MM.1S (cell line): ENCODE measurements at places on chromosomes 5 and 9.

DNA sequence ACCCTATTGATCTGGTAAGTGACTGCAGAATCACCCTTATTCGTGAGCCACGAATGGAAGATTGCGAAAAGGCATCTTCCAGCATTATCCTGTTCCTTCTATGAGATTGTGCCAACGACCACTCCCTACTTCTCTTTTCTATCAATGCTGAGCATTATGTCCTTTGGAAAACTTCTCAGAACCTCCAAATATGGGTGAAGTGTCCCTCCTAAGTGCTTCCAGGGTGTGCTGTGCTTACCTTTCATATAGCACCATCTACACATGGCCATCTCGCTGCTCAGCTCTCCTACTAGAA lies 14.7 kb upstream of the LCP2 start:
- H3K27ac ChIP-seq = no peak overlapping the region
- no peak for DNase-seq
- H3K27me3 ChIP-seq = no peaks in the 10 kb centered on the region
- H3K4me3 ChIP-seq = no peak overlapping the region

GRCh38 chr5:143066556-143067281 lies 296.5 kb downstream of the ARHGAP26 start:
- H3K4me1 ChIP-seq = 0 out of 2 replicates have a peak, but pooled peaks cover 11% of the 10 kb centered on the region
- peak overlapping the region; percentile 24; the same call in 1 of the 2 replicates for H3K27ac ChIP-seq
- H3K4me3 ChIP-seq = no peak overlapping the region

- H3K27me3 ChIP-seq = no peaks in the 10 kb centered on the region
- no peak for DNase-seq
- peaks cover 34% of the 10 kb centered on the region for H3K4me1 ChIP-seq
- H3K36me3 ChIP-seq = no peaks in the 10 kb centered on the region
Measured at GRCh38 chr9:35570709-35571504, 34.2 kb upstream of the TESK1 start.

GRCh38 chr5:139453683-139454567 lies 8.6 kb downstream of the ECSCR start:
- H3K27ac ChIP-seq = no peak overlapping the region
- H3K36me3 ChIP-seq = no peaks in the 10 kb centered on the region
- H3K4me3 ChIP-seq = no peak overlapping the region
- DNase-seq = no peak
- H3K4me1 ChIP-seq = no peaks in the 10 kb centered on the region

DNA sequence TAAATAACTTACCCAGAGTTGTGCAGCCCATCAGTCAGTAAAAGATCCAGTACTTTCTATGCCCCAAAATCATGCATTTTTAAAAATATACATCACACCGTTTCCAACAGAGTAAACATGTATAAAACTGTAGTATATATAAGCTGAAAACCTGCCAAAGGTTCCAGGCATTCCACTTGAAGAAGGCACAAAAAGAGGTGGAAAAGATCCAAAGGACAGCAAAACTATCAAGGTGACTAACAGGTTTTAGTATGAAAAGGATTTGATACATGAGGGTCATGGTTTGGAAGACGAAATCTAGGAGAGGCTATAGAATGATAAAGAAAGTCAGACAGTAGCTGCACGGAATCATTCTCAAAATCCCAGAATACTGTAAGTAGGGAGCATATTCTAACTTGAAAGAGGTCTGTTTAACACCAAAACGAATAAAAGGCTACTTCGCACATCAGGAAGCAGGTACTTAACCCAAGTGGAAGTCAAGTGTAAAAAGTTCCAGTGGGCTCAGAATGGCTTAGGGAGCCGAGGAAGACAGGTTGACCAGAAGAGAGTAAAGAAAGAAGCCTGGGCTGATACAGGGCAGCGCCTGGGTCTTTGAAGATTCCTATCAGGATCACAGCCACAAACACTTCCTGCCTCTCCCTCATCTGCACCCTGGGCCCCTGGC lies 207.2 kb downstream of the ADAMTS12 start:
- H3K4me1 ChIP-seq = no peaks in the 10 kb centered on the region
- H3K4me3 ChIP-seq = no peak overlapping the region
- no peaks in the 10 kb centered on the region for H3K36me3 ChIP-seq
- H3K27ac ChIP-seq = no peak overlapping the region

DNA sequence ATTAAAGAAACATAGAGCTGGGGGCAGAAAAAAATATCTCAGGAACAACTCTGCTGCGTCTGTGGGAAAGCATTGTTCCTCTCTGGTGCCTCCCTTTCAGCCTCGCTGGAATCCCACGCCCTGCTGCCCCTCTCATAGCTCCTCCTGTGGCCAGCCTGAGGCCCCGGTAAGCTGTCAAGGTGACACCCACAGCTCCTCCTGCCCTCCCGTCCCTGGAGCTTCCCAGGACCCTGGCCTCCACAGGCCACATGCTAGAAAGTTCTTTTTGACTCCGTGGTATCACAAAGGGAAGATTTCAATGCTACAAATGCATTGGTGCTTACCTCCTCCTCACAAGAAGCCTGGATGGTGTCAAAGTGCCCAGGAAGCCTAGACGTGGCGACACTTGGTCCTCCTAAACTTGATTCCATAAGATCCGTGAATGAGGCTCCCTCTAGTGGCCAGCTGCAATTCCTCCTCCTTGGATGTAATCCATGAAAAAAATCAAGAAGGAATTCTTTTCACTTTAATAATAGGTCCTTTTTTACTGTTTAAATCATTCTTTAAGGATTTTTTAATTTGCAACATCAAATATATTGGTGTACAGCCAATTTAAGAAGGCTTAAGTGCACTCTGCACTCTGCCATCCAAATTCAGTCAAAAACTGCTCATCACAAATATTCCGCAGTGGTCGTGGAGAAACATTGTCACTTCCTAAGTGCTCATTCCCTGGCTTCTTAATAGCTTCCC lies 104.9 kb downstream of the CFAP90 start:
- H3K4me1 ChIP-seq = no peaks in the 10 kb centered on the region
- H3K27ac ChIP-seq = no peak overlapping the region
- peak; percentile 38 for DNase-seq
- H3K4me3 ChIP-seq = no peak overlapping the region
- no peaks in the 10 kb centered on the region for H3K36me3 ChIP-seq

DNA sequence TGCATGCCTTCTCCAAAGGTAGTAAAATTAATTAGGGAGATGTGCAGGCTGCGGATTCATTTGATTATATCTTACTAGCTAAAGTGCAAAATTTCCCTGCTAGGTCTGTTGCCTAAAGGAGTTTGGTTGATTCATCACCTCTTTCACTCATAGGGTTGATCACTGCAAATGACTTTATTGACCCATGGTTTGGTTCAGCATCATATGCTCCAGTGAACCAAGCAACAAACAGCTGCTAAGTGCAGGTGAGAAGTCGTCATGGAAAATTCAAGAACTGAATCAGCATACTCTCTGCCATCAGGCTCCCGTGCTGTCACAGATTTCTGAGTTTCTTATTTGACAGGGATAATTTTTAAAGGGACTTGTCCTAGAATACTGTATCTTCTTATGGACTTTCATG lies 571.8 kb upstream of the CDH18 start:
- H3K4me3 ChIP-seq = no peak overlapping the region
- H3K4me1 ChIP-seq = no peaks in the 10 kb centered on the region
- no peak for DNase-seq
- no peaks in the 10 kb centered on the region for H3K27me3 ChIP-seq
- H3K27ac ChIP-seq = no peak overlapping the region

DNA sequence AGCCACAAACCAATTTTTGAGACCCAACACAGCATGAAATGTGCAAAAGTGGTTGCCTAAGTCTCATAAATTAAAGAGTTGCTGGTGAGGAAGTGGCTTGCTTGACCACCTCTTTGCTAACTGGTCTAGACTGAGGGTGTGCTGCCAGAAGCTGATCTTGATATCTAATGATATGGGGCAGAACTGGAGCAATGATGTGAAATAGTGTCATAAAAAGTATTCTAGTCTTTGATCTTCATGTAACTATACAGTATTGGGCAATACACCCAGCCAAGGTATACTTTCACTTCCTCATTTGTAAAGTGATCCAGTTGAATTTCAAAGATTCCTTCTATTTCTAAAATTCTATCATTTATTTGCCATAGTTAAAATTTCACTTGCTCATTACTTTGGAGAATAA lies 5.9 kb upstream of the YTHDC2 start:
- no peak overlapping the region for H3K27ac ChIP-seq
- no peaks in the 10 kb centered on the region for H3K4me1 ChIP-seq
- no peak overlapping the region for H3K4me3 ChIP-seq
- H3K27me3 ChIP-seq = no peaks in the 10 kb centered on the region
- no peak for DNase-seq

DNA sequence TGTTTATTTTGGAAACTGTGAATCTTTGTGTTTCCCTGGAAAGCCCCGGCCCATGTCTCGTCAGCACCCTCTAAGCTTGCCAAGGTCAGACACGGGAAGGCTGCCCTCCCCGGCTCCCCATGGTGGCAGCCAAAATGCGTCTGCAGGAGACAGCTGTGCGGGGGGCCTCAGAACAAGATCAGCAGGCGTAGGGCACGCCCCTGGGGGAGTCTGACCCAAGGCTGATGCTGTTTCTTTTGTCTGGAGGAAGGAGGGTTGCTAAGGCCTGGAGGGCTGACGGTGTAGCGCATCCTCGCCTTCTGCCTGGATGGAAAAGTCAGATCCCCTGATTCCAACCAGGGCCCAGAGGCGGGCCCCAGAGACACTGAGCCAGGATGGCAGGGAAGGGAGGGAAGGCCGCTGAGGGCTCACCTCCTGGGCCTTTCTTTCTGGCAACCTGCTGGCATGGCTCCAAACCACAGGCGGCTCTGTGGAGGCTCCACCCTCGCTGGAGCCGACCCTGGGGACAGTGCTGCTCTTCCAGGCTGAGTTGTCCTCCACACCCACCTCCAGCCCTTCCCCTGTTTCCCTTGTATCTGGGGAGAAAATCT lies 57.2 kb downstream of the OLFM1 start:
- H3K27me3 ChIP-seq = peaks cover 57% of the 10 kb centered on the region
- DNase-seq = no peak
- H3K36me3 ChIP-seq = no peaks in the 10 kb centered on the region
- no peaks in the 10 kb centered on the region for H3K4me1 ChIP-seq
- H3K4me3 ChIP-seq = no peak overlapping the region

- H3K27me3 ChIP-seq = no peaks in the 10 kb centered on the region
- DNase-seq = no peak
- no peaks in the 10 kb centered on the region for H3K36me3 ChIP-seq
- H3K4me1 ChIP-seq = no peaks in the 10 kb centered on the region
Measured at GRCh38 chr9:129939431-129939830, 103.6 kb downstream of the FNBP1 start.

DNA sequence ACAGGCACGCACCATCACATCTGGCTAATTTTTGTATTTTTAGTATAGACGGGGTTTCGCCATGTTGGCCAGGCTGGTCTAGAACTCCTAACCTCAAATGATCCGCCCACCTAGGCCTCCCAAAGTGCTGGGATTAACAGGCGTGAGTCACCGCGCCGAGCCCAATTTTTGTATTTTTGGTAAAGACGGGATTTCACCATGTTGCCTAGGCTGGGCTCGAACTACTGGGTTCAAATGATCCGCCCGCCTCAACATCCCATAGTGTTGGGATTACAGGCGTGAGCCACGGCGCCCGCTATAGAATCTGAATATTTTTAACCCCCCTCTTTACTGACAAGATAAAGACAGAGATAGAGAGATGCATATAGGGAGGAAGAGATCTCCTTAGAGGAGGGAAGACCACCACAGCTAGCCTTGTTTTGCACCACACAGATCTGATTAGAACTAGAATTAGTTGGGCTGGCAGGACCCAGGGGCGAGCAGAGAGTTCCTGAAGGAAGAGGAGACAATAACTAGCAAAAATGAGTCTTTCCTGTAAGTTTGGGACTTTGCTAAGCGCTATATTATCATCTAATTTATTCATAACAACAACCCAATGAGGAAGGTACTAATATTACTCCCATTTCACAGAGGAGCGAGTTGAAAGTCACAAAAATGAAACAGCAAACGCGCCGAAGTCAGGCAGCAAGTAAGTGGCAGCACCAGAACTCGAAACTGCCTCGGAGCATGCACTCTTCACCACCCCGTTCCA lies 1.5 kb upstream of the ANKHD1 start:
- no peaks in the 10 kb centered on the region for H3K36me3 ChIP-seq
- peak overlapping the region; percentile 78; the same call in 1 of the 2 replicates for H3K27ac ChIP-seq
- no peaks in the 10 kb centered on the region; the same call in 1 of the 2 replicates for H3K4me1 ChIP-seq
- peak; percentile 63 for DNase-seq
- H3K4me3 ChIP-seq = peak overlapping the region; percentile 86

DNA sequence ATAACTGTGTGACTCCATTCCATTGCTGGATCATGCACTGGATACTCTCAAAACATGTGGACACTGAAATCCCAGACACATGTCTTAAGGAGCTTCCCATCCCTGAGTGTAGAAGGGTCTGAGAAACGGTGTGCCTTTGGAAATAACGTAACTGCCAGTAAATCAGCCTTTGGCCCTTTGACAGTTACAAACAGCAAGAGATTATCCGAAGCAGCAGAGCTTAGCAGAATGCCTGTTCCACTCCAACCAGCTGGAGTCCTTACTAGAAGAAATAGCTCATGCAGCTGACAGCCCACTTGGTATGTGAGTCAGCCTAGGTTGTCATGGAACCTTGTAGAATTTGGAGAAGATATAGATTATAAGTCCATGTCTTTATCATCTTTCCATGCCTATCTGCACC lies 7.0 kb downstream of the TMEM252 start:
- DNase-seq = no peak
- no peaks in the 10 kb centered on the region for H3K27me3 ChIP-seq
- H3K27ac ChIP-seq = no peak overlapping the region
- no peaks in the 10 kb centered on the region for H3K4me1 ChIP-seq
- no peaks in the 10 kb centered on the region for H3K36me3 ChIP-seq

DNA sequence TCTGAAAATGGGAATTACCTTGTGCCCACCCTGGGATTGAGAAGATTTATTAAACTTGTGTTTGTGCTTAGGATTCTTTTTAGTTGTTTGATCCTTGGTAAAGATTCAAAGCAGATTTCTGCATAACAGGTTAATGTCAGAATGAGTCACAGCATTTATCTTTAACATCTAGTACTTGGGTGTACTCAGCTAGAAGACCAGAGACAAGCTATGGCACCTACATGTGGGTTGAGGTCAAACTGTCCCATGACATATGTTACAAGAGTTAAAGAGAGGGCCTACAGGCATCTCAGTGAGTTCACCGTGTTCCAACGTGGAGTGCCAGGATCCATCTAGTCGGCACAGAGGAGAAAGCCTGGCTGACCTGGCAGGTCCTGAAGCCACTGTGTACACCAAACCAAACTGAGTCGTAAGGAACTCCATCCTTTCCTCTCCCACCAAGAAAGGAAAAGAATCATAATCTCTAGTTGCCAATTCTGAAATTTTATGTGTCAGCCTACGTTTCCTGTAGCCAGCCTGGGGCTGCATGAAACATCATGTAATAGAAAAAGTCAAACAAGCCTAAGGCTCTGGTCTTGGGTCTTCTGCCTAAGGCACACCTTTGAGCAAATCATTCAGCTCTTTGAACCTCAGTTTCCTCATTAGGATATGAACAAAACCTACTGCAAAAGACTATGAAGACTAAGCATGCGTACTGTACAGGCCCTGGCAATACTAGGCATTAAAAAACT lies 73.7 kb downstream of the RCL1 start:
- no peak overlapping the region for H3K4me3 ChIP-seq
- H3K27me3 ChIP-seq = no peaks in the 10 kb centered on the region
- no peaks in the 10 kb centered on the region for H3K4me1 ChIP-seq
- DNase-seq = no peak

DNA sequence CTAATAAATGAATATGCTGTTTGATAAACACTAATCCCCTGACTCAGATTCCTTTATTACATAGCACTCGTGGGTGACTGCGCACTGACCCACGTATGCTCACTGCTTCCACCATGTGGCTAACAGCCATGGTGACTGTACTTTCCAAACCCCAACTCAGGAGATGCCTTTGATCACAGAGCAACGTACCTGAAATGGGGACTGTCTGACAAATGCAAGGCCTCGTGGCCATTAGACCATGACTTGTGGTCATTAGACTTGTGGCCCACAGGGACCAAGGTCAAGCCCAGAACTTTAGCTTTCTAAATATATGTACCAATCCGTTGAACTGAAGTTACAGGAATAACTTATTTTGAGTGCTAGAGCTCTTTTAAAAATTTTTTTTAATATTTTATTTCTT lies 46.6 kb downstream of the CYFIP2 start:
- no peaks in the 10 kb centered on the region for H3K36me3 ChIP-seq
- no peaks in the 10 kb centered on the region for H3K27me3 ChIP-seq
